ENCODE measurements at places on chromosomes 2 and 18.

DNA sequence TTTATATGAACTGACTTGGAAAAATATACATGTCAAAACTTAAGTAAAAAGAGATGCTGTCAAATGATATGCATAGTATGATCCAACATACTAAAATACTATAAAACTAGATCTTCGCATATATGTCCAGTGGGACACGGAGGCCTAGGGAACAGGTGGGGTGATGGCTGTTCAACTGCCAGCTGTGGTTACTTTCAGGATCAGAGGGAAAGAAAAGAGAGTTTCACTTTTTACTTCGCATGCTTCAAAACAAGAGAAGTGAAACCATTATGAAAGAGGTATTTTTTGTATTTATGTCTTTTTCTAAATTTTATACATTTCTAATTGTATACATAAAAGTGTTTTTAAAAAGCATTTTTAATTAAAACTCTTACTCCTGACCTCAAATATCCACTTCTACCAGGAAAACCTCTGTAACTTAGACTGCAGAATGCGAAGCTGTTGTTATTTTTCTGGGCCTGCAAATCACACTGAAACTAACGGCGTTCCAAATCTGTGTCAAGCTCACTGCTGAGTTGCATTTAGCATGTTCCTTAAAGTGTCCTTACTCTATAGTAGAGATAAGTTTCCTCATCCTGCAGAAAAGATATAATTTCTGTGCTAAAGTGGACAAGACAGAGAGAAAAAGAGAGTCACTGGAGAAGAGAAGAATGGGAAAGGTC, 97.8 kb upstream of the SLC35G4 start:
- no peak for DNase-seq

DNA sequence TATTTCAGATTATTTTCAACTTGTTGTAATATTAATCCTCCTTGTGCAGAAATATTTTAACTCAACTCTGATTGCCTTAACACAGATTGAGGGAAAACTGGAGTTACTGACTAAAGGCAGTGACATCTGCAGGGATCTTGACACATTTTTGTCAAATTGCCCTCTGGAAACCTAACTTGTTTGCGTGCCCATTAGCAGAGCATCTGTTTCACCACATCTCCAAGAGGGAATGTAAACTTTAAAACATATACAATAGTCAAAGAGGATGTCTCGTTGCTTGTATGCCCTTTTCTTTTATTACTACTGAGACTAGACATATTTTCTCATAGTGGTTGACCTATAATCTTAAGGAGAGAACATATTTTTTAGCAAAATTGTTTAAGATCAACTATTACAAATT, 14.2 kb downstream of the INPP1 start:
- DNase-seq = no peak

- DNase-seq = no peak
Measured at GRCh38 chr2:46334389-46335271, 37.4 kb downstream of the EPAS1 start.

- no peak for DNase-seq
Measured at GRCh38 chr18:37294951-37295350, 270.6 kb downstream of the CELF4 start.

DNA sequence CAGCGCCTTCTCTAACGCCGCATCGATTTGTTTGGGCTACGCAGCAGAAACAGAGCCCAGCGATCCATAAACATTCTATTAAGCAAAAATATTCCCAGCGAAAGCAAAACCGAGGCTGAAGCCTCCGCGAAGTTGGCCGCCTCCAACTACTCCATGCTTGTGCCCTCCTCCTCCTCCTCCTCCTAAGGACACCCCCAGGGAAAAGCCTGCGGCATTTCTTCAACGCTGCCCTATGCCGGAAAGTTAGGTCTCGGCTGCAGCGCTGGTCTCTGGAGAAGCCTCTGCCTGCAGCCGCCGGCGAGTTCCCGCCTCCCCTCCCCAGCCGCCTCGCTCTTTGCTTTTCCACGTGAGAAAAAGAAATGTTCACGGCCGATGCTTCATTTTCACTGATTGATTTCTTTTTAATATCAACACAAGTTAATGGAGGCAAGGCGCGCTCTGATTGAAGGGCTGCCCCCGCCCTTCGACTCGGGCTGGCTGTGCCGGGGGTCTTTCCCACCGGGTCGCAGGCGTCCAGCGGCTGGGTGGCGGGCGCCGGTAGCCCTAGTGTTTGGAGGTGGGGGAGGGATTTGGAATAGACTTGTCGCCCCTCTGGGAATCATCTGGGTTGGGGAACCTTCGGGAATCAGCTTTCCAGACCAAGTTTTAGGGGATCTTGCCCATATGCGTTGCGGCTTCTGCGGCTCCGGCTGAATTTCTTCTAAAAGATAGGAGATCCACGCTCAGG, 3.9 kb downstream of the NRP2 start:
- DNase-seq = no peak

DNA sequence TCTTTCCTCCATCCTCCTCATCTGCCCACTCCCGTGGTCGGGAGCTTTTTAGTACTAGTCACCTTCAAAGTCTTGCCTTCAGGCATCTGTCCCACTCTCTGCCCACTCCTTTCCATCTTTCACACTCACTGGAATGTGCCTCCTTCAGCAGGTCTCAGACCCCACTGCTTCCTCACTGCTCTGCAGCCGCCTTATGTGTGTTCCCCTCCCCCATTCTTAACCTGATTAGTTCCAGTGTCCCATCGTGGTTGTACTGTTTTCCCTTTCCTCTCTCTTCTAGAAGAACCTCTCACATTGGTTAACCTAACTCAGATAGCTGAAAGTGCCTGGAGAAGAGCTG, 3.0 kb downstream of the ARMC9 start:
- DNase-seq = no peak

DNA sequence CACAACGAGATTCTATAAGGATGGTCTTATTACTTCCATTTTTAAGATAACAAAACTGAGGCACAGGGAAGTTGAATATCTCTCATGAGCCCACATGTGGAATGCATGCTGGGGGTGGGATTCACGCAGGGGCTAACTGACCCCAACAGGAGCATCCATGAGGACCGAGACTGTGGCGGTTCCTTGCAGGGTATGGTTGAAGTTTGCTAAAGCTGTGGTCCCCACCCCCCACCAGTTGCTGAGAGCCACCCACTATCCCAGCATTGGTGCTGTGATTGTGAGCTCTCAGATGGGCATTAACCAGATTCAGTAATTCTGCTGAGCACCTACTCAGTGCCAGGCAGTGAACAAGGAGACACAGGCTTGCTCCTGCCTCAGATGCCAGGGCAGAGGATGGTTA, 116.0 kb upstream of the TEX51 start:
- no peak for DNase-seq

- no peak for DNase-seq
Measured at GRCh38 chr2:84844141-84844540, 36.7 kb downstream of the TRABD2A start.

DNA sequence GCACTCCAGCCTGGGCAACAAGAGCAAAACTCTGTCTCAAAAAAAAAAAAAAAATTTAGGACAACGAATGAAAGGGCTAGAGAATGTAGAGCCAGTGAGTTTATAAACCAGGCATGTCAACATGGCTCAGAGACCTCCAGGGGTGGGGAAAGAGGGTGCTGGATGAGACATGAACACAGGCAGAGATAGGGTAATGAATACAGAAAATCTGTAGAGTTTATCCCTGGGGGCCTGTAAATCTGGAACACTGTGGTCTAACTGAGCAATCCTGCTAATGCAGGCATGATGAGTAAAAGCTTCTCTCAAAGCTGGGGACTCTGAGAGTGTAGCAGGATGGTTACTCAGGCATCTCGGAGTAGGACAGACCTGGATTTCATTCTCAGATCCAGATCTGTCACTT, 59.2 kb upstream of the IGFBP2 start:
- no peak for DNase-seq

DNA sequence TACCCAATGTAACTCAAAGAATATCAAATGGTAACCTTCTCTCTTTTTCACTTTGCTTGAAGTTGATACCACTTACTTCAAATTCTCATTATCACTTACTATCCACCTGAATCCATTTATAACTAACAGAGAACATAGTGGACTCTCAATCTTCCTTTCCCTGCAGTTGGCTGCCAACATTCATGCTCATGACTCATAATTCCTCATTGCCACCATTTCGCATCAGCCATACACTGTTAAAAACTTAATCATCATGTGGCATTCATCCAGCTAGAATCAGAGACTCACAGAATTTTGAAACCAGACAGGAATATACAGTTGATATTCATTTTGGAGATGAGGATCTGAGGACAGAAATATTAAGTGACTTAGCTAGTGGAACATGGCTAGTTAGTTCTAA, 56.8 kb downstream of the SLC4A10 start:
- DNase-seq = no peak

GRCh38 chr2:96209011-96209728, 543 bp upstream of the STARD7 start:
- no peak for DNase-seq

DNA sequence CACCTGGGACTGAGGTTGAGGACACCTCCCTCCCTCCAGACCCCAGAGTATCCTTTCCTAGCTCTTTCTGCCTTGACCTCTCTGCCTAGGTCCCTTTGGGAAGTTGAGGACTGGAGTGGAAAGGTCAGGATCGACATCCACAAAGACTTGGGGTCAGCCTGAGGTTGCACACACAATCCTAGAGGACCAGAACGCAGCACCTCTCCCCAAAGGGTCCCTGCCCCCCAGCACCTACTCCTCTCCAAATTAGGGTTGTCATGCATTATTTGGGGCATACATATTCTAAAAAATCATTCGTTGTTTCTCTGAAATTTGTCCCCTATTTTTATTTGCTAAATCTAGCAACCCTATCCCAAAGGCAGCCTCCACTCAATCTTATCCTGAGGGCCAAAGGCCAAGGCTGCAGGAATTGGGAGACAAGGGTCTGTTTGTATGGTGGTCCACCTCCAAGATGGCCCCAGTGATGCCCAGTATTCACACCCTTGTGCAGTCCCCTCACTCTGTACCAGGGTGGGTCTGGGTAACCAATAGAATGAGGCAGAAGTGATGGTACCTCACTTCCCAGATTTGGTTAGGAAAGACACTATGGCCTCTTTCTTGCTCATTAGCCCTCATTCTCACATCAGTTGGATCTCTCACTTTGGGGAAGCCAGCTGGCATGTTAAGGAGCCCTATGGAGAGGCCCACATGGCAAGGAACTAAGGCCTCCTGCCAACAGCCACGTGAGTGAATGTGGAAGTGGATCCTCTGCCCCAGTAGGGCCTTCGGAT, 3.5 kb upstream of the CHRNG start:
- no peak for DNase-seq

GRCh38 chr18:3525870-3526420, 76.0 kb downstream of the TGIF1 start:
- no peak for DNase-seq

DNA sequence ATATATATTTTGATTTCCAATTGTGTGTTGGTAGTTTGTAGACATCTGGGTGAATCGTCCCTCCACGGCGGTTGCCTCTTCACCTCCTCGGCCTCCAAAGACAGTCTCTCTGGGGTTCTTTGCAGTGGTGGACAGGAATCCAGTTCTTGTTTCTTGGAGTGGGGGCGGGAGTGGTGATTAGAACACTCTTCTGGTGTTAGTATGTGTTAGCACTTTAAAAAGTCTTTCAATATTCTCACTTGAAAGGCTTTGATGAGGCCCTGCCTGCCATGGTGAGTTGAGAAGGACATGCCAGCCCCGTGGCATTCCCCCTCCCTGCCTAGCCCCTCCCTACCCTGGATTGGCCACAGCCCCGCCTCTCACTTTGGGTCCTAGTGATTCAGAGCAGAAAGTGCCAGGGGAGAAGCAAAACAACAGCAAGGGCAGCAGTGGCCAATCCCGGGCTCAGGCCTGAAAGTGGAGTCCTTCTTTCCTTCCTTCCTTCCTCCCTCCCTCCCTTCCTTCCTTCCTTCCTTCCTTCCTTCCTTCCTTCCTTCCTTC, 316.8 kb upstream of the HS6ST1 start:
- no peak for DNase-seq

- DNase-seq = no peak
Measured at GRCh38 chr2:263022-263738, 652 bp downstream of the SH3YL1 start.

DNA sequence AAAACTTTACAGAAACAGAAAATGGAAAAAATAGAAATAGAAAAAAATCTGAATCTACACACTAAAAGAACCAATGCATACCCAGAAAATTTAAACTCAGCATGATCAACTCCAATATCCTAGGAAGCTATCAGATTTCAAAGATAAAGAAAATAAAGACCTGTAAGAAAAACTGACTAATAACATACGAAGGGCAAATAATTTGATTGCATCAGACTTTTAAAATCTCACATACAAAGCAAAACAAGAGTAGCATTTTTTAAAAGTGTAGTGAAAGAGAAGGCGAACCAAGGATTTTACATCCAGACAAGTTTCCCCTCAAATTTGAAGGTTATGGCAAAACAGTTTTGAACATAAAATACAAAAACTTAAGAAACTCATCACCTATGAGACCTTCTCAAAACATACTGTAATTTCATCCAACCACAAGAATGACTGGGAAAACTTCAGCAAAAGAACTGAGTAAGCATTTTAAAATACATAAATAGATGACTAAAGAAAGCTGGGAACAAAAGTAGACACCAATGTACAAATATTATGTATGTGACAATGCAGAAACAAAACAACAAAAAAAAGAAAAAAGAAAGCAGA, 54.8 kb downstream of the NBAS start:
- DNase-seq = no peak

DNA sequence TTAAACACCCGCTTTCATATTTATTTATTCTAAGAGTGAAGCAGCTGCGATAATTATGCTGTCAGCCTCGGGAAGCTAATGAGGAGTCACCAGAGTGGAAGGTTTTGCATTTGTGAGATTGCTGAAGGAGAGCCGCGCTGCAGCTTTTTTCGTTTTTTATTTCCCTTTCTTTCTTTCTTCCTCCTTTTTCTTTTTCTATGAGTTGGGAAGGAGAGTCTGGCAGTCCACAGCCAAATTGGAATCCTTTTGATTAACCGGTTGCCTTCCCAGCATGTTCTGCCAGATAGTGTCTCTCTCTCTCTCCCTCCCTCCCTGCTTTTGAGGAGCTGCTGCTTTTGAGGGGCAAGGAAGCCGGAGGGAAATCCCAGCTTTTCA, 82.1 kb downstream of the CDK15 start:
- DNase-seq = no peak

DNA sequence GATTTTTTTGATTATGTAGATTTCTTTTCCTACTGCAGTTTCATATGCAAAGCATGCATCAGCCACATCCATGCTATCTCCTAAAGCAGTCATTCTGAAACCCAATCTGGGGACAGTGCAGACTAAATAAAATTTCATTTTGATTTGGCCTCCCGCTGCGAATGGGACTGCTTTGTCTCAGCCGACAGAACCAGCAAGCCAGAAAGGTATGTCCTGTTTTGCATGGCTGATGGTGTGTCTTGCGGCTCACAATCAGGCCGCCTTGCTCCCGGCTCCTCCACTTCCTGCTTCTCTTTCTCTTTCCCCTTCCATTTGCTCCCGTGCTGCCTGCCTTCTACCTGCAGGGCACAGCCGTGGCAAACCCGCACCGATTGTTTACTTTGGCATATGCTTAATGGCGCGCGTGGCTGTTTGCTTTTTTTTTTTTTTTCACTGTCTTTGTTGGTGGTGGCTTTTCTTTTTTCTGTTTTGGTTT, 419.6 kb upstream of the POU3F3 start:
- DNase-seq = no peak

GRCh38 chr2:10551496-10551895, 103.4 kb upstream of the ODC1 start:
- DNase-seq = no peak

Measured in effector CD8-positive, alpha-beta T cell (primary cell).